ENCODE measurements at places on chromosomes 1 and 21.

DNA sequence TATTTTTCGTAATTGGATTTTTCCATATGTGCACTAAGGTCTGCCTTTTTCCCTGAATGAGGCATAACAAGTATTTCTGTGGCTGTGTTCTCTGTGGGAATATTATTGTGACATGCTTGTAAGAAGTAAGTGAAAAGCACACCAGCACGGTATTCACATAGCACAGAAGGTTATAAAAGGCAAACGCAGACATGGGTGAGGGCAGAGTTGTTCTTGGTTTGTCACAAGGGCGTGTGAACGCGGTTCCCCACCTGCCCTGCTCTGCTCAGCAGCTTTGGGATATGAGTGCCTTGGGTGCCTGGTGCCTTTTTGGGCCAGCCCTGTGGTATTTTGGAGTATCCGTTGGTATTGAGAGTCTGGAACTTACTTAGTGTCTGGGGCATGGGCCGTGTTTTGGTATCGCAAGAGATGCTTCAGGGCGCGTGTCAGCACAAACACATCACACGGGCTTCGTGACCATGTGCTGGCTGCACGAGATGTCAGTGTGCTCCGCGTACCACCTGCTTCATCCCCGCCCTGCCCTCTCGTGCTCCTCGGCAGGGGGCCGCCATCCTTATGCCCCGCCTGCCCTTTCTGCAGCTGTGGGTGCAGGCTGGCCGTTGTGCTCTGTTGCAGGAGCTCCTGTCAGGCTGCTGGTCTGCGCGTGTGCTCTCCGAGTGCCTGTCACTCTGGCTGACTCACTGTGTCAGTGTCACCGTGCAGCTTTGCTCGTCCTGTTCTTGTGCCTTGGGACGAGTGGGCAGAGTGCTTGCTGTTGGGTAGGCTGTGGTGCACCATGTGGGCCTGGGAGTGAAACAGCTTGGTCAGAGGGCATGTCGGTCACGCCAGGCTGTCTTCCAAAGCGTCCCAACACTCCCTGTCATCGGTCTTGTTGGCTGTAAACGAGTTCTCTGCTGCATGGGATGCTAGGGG, 15.0 kb downstream of the SKI start:
- DNase-seq, result no peak

GRCh38 chr1:157483635-157484034, 68.7 kb downstream of the FCRL5 start:
- DNase-seq, result no peak

DNA sequence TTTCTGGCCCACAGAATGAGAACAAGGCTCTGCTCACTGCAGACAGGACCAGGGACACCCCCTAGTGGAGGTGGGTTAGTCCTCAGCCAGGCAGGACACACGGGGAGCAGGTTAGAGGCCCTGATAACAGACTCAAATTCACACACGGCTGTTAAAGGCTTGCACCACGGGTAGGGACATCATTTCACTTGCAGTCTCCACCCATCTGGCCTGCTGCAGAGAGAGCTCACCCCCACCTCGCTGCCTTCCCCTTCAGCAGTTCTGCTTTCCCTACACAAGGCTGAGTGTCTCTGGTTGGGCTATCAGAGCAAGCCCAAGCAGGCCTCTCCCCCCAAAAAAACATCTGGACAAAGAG, 20.6 kb downstream of the MEF2D start:
- no peak for DNase-seq

GRCh38 chr1:4690951-4691675, 36.7 kb downstream of the AJAP1 start:
- no peak for DNase-seq

- no peak for DNase-seq
Measured at GRCh38 chr1:117244306-117244705, 33.6 kb upstream of the VTCN1 start.

- DNase-seq, result peak; percentile 9
Measured at GRCh38 chr21:33976082-33977016, 60.7 kb upstream of the ATP5PO start.

DNA sequence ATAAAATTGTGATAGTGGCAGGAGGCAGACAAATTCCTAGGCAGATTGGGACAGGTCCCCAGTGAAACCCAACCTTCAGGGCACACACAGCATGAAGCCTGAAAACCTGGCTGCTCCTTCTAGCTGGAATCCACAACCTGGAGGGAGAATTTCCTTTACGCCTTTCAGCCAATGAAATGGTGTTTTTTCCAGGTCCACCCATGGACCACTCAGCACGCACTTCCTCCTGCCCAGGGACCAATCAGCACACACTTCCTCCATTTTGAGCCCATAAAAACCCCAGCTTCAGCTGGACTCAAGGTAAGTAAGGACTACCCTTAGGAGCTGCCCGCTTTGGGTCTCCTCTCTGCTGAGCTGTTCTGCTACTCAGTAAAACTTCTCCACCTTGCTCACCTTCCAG, 120.1 kb downstream of the AKT3 start:
- no peak for DNase-seq

GRCh38 chr1:15114884-15115283, 38.7 kb upstream of the TMEM51 start:
- DNase-seq, result no peak

GRCh38 chr1:208043691-208044181, 132.8 kb upstream of the CD34 start:
- DNase-seq, result no peak

DNA sequence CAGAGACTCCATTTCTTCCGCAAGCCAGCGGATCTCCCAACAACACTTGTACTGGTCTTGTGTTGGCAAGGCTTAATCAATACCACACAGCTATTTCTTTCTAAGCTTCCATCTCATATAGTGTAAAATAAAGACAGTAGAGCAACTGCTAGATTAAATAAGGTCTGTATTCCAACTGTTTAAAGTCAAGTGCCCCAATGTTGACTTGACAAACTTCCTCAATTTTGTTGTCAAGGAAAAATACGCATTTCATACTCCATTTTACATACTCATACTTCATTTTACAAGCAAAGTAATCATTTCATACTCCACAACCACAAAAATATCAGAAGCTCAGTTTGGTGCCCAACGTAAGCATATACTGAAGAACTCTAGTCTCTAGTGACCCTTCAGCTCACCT, 143.0 kb downstream of the RERE start:
- DNase-seq, result no peak

- DNase-seq, result no peak
Measured at GRCh38 chr1:14600405-14601112, 2.1 kb downstream of the KAZN start.

DNA sequence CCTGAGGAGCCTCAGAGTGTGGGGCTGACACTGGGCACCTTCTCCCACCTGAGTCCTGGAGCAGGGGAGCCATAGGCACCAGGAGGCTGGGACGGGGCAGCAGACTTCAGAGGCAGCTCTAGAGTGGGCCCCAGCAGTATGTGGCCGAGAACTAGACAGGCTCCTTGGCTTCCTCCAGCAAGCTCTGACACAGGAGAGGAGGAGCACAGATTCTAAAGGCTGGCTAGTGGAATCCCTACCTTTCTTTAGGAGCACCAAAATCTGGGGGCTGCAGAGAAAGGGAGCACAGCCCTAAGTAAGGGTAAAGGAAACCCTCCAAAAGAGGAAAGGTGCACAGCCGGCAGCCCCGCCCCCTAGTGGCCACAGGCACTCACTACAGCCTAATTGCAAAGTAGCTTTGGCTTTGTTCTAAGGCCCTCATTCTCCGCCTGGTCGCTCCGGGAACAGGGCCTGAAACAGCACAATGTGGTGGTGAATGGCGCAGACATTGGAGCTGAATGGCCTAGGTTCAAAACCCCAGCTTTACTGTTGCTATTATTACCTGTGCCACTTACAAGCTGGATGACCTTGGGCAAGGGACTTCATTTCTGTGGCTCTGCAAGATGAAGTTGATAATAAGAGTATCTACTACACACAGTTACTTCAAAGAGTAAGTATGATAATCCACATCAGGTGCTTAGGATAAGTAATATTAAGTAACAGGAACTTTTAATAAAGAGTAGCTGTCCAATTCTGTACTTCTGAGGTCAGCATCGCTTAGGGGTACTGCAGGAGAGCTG, 8.8 kb upstream of the GUCA2A start:
- peak; percentile 78 for DNase-seq

Measured in NCI-H510A treated with DMSO at 0.1 percent for 48 hours (cell line).